Heart right ventricle (tissue), 16 donors: ENCODE measurements at places on chromosomes 2 and 18.

GRCh38 chr18:57075716-57076400 lies 71.0 kb upstream of the BOD1L2 start:
- no peak for DNase-seq

DNA sequence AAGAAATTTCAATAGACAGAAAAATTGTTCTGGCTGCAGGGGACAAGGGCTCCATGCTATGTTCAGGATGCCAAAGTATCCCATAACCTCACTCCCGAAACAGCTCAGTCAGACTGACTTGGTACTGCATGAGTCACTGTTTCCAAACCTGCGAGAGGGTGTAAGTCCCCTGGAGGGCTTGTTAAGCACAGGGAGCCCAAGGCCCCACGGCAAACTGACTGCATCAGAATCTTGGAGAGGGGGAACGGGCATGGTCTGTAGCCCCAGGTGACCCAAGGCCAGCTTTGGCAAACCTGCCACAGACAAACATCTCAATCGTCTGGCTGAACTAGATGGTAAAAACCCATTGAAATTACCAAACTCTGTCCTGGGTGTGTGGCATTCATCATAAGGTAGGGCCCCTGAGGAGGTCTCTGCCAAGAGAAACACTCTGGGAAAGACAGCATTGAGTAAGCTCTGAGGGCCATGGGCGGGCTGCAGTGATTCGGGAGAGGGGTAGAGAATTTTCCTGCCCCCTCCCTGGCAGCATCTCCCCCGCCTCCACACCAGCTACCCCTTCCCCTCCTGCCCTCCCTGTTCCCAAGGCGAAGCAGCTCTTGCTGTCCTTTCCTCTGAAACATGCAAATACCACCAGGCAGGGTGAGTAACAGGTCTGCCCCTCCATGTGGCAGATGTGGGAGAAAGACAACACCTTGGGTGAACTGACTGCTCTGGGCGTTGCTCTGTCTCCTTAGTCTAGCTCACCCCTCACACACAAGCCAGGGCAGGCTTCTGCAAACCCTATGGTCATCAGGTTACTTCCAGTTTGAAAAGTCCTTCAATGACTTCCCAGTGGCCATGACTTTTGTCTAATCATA lies 274.7 kb upstream of the SIX2 start:
- DNase-seq = no peak

GRCh38 chr18:45164551-45164950 lies 450.7 kb upstream of the SLC14A2 start:
- no peak for DNase-seq

DNA sequence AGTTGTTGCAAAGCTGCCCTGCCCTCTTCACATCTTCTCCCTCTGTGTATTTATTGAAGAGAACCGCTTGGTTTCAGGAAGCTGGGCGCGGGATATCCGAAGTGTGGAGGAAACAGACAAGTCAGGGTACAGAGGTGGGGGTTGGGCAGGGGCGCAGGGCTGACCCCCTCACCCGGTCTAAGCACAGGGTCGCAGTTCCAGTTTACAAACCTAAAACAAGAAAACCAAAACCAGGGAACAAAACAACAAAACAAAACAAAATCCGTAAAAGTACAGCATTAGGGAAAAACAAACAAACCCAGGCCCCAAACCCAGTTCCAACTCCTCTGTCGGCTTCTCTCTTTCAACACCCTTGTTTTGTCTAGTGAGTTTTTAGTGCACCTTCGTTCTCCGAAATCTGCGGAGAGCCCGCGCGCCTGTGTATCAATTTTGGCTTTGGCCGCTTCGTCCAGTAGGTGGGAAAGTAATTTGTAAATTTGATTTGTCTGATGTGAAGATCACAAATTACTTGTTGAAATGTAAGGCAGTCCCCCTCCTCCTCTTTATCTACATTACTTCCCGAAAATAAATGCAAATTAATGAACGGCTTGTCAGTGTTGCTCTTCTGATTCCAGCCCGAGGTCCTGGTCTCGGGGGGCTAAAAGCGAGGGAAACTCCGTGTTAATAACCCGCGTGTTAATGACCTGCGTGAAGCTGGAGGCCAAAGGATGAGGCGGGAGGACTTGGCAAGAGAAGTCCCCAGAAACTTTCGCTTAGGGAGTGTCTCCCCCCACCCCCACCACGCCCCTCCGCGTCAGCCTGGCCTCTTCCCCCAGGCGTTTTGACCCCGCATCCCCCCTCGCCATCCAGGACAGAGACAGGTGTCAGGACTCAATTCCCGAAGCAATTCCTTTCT lies 6.9 kb downstream of the OTX1 start:
- no peak for DNase-seq

- no peak for DNase-seq
Measured at GRCh38 chr2:138676619-138677021, 103.6 kb downstream of the NXPH2 start.

- DNase-seq = no peak
Measured at GRCh38 chr2:12442476-12442847, 274.3 kb upstream of the TRIB2 start.

DNA sequence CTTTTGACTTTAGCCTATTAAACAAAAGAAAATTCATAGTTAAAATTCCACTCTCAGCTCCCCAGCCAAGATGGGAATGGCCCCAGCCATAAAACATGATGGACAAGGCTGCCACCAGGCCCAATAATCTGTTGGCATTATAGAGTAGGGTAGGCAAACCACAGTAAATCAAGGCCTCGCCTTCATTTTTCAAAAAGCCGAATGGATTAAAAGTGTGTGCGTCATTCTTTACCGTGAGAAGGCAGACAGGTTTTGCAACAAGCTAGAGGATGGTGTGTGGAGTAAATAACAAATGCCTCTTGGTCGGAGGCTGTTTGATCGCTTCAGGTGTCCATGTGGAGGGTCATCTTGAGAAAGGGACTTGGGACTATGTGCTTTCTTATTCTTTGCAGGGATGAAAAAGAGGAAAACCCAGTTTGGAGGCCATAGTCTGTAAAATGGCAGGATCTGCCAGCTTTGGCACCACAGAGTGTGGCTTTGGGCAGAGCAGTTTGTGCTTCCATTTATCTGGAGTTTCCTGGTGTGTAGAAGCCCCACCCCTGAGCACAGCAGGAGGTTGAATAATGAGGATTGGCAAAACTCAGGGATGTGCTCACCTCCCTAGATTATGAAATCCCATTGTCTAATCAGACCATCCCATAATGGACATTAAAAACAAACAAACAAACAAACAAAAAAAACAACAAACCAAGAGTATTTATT lies 57.1 kb upstream of the ITGB6 start:
- DNase-seq = no peak

DNA sequence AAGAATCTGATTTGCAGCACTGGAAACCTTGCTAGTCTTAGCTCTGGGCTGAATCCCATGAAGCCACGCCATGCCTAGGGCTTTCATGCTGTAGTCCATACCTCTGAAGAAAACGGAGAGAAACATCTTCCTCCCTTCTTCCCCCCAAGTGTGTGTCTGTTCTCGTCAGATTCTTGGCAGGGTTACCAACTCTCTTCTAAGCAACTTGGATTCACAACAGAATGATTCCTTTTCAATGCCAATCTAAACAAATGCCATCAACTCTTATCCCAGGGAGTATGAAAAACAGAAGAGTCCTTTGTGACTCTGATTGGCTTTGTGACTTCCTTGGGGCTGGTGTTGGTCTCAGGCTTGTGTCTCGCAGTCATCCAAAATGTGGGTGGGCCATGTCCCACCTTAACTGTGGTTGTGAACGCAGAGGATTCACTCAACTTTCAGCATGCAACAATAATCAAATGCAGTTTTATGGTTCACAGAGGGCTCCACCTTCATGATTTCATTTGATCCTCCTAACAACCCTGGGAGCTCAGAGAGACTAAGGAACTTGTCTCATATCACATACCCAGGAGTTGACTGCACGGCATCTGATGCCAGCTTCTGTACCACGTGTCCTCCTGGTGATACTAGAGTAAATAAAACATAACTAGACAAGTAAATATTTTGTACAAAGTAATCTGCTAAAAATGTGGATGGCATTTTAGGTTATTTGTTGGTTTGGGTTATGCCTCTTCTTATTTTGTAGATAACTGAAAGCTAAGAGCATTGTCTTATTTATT lies 186.0 kb upstream of the TNP1 start:
- DNase-seq = no peak

DNA sequence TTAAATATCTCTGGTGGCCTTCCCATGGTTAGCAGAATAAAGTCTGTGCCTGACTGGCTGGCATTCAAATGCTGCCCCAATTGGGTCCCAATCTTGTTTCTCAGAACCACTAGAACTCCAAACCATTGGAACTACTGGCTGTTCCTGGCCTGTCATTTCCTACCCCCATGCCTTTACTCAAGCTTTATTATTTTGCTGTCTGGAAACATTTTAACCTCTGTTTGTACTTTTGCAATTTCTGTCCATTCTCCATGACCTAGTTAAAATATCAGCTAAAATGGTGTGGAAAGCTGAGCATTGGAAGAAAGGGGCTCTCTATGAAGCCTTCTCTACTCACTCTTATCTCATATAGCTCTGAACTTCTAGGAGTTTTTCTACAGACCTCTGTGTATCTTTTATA lies 38.7 kb downstream of the RAPGEF4 start:
- no peak for DNase-seq

- DNase-seq = peak; percentile 47
Measured at GRCh38 chr2:237122214-237122666, 36.6 kb downstream of the COPS8 start.

- no peak for DNase-seq
Measured at GRCh38 chr2:241049739-241050623, 51.6 kb downstream of the SNED1 start.

DNA sequence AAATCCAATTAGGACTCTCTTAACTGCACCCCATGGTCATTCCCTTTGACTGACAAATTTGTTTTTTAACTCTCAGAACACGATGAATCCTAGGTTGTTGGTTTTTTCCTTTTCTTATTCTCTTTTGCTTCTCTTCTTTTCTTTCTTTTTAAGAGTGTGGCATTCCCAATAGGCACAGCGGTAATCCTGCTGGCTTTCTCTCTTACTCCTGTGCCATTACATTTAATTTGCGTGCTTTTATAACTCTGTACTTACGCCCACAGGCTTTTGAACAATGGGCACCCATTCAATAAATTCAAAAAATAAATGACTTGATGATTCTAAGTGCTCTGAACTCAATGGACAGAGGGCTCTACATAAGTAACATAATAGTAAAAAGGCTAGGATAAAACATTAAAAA lies 189.0 kb upstream of the SMAD7 start:
- DNase-seq = no peak

- no peak for DNase-seq
Measured at GRCh38 chr18:75100832-75101630, 107.9 kb downstream of the PTGR3 start.

DNA sequence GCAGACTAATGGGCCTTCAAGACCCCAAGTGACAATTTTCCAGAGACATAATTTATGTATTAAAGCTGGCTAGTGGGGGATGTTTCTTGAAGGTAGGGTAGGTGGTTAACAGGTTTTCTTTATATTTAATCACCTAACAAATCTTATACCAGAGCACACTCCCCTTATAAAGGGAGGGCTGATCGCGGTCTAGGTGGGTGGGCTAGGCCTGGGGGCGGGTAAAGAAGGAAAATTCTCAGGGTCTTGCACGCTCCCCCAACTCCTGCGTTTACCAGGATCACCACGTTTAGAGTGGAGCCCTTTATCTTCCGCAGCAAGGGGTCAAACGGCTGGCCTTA lies 19.9 kb upstream of the CXXC1 start:
- DNase-seq = no peak

DNA sequence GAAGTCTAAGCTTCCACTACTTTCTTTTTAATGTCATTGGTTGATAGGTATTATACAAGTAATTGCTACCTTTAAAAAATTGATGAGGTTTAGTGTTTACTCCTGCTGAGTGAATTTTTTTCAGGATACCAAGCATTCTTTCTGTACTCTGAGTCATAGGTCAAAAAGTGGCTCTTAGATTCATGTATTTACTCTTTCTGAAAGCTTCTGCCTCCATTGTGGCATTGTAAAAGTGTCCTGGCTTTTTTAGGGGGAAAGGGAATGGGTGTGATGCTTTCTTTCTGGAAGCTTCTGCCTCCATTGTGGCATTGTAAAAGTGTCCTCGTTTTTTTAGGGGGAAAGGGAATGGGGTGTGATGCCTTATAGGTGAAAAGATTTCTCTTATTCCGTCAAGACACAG lies 286.5 kb downstream of the LPIN1 start:
- no peak for DNase-seq

DNA sequence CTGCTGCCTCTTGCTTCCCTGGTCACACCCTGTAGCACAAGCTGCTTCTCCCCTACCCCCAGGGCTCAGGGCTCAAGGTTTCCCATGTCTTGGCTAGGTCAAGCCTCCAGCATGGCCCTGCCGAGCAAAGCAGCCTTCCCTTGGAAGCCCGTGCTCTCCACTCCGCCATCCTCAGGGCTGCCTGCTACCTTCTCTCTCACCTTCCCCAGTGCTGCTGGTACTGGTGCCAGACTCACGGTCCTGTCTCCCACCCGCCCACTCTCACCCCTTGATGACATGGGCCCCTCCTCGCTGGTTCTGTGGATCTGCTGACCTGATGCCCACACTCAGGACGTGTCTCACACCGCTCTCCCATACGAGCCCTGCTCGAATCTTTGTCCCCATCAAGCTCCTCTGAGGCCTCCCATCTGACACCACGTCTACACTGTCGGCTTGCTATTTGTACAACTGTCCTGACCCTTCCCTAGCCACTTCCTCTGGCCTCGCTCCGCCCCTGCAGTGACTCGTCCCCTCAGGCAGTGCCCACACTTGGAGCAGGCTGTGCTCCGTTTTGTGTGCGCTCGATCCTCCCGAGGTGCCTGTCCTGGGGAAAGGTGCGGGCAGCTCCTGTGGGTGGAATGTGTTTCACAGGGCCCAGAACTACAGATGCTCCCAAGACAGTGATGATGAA lies 49.9 kb downstream of the ZAP70 start:
- no peak for DNase-seq

DNA sequence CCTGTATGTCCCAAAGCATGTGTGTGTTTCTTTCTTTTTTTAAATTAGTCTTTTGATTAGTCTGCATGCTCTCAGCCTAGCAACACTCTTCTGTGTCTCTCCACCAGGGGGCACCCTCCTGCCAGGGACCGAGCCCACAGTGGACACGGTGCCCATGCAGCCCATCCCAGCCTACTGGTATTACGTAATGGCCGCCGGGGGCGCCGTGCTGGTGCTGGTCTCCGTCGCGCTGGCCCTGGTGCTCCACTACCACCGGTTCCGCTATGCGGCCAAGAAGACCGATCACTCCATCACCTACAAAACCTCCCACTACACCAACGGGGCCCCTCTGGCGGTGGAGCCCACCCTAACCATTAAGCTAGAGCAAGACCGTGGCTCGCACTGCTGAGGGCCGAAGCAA lies 93.8 kb downstream of the NRP2 start:
- peak; percentile 41 for DNase-seq

DNA sequence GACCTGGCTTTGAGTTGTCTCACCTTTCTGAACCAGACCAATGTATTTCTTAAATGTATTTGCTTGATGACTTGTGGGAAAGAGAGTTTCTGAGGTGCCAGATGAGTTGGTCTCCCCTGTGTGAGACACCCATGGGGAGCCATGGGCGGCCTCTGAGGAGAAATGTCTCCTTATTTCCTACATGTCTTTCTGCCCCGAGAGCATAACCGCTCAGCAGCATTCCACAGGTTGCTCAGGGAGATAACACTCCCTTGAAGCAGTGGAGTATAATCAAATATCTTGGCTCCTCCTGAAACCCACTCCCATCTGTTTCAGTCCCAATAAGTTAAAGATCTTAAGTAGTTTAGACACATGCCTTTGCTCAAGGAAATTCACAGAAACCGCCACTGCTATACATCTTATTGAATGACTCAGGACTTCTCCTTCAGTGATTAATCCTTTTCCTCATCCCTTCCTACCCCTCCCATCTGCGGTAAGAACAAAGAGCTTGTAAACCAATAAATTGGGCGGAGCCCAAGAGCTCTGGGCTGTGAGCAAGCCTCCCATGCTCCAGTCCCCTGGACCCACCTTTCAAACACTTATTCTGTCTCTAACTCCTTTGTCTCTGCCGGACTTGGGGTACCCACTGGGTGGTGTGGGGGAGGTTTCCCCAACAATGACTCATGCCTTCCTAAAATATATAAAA lies 285.5 kb upstream of the LRRTM4 start:
- no peak for DNase-seq
